ENCODE measurements at places on chromosomes 7 and 10.

DNA sequence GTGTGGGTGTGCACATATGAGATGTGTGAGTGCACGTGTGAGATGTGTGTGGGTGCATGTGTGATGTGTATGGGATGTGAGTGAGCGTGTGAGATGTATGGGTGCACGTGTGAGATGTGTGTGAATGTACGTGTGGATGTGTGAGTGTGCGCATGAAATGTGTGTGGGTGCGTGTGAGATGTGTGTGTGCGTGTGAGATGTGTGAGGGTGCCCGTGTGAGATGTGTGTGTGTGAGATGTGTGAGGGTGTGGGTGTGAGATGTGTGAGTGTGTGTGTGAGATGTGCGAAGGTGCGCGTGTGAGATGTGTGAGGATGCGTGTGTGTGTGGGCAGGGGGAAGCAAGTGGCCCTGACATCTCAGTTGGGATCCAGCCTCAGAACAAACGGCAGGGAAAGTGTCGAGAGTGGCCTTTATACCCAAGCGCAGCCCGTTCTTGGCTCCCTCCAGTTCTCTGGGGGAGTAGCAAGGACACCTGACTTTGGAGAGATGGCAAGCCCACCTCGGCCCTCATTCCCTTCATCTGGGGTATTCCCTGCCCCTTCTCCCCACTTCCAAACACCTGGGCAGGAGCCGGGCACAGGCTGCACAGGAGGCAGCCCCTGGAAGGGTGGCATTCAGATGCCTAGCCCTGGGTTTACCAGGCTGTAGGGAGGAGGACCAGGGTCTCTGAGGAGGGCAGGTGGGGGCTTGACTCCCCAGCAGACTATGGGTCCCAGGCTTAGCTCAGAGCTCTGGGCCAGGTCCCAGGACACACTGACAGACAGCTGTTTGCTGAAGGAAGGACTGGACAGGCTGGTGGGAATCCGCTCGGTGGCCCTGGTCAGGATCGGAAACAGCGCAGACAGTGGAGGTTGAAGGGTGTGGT lies 31.6 kb downstream of the PPIF start:
- DNase-seq = no peak

- DNase-seq = no peak
These were observed 56.8 kb upstream of the FAM171A1 start for GRCh38 chr10:15427843-15428414.

DNA sequence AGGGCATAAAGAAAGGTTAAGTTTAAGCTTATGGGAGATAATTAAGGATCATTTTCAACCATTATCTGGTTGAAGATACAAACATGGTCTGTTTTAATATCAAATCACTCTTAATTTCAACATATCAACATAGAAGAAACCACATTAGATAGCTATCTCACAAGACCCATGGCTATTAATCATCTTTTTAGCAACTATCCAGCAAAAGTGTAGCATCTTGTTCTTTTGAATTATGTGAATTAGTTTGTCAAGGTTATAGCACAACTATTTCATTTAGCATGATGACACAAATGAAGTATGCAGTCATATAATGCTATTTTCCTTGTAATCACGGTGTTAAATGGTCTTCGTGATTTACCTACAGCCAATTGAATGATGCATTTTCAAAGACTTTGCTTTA lies 58.9 kb upstream of the PPP1R9A start:
- DNase-seq = no peak

GRCh38 chr10:75987616-75988015 lies 556.2 kb downstream of the LRMDA start:
- no peak for DNase-seq

GRCh38 chr10:130782467-130782866 lies 529.1 kb downstream of the TCERG1L start:
- DNase-seq = no peak

- no peak for DNase-seq
These were observed 30.6 kb upstream of the CNPY1 start for GRCh38 chr7:155576900-155577508.

- no peak for DNase-seq
These were observed 32.8 kb downstream of the SDK1 start for GRCh38 chr7:3333861-3334260.

DNA sequence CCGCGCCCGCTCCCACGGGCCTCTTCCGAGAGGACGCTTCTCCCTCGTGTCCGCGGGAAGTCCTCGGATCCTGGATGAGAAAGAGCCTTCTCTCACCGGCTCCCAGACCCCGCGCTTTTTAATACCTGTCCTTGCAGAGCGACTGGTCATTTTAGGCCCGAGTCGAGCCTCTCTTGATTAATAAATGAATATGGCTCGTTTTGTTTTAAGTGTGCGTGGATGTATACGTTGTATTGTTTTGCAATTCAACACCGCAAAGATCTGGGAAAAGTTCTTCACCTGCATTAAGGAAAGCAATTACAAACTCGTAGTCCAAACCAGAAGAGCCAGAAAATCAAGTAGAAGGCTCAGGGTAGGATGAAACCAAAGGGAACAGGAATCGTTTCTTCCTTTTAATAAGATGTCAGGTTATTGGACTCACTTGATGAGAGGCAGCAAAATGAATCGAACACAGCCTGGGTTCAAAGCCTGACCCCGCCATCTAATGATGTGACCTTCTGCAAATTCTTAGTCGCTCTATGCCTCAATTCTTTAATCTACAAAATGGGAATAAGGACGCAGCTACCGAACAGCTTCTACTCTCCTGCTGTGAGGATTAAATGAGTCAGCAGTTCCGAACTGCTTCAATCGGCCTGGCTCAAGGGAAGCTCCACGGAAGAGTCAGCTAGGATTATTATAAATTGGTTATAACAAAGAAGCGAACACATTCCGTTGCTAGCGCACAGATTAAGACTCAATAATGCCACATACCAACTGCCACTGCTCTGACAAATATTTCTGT lies 277.8 kb upstream of the NEBL start:
- no peak for DNase-seq

DNA sequence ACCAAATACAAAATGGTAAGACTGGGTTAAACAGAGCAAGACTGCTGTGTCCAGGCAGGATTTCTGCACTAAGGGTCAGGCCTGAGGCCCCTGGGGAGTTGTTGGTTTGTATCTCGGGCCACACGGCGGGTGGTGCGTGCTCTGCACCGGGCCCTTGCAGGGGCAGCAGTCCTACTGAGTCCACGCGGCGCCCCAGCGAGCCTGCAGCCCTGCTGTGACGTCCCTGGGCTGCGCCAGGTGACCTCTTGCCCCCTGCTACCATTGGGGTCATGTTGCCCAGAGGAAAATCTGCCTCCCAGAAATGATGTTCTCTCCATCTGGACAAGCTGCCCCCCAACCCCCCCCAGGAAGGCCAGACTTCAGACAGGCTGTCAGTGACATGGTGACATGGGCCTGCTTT lies 281.5 kb downstream of the CELF2 start:
- no peak for DNase-seq

- no peak for DNase-seq
These were observed 41.7 kb downstream of the PPP1R3C start for GRCh38 chr10:91590904-91591796.

DNA sequence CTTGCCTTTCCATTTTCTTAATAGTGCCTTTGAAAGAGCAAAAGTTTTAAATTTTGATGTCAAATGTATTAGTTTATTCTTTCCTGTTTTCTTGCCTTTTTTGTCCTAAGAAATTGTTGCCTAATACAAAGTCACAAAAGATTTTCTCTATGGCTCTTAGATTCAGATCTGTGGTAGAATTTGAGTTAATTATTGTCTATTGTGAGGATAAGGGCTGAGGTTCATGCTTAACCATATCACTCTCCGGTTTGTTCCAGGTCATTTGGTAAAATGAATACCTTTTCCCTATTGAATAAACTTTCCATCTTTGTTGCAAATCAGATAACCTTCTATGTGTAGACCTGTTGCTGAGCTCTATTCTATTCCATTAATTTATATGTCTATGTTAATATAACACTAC lies 96.0 kb downstream of the NOD1 start:
- no peak for DNase-seq

GRCh38 chr7:80775897-80776296 lies 137.5 kb downstream of the CD36 start:
- no peak for DNase-seq

- no peak for DNase-seq
These were observed 2.9 kb downstream of the A1CF start for GRCh38 chr10:50882540-50882983.

GRCh38 chr10:118002581-118002980 lies 44.2 kb downstream of the RAB11FIP2 start:
- no peak for DNase-seq

DNA sequence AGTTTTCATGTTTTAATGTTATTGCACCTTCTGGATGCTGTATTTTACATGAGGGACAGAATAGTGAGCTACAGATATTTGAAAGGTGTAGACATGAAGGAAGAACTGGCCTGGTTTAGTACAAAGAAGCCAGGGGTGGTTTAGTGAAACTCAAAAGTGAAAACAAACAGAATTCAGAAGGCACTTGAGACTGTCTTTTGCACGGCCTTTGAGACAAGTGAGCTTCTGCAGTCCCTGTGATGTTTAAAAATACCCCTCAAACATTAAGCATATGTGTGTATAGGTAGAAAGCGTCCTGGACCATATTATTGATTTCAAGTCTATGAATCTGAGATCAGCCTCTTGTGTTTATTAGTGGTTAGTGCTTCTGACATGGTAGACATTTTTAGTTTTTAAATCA lies 118.9 kb downstream of the CDK14 start:
- no peak for DNase-seq

GRCh38 chr10:91589015-91589657 lies 43.7 kb downstream of the PPP1R3C start:
- no peak for DNase-seq

DNA sequence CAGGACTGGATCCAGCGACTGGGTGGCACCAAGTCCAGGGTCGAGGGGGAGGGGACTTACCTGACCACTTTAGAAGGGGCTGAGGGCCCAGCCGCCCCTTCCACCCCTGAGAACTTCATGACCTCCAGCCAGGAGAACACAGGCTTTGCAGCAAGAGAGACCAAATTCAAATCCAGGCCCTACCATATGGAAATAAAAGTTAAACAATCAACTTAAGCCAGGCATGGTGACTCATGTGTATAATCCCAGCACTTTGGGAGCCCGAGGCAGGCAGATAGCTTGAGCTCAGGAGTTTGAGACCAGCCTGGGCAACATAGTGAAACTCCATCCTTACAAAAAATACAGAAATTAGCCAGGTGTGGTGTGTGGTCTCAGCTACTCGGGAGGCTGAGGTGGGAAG lies 61.9 kb downstream of the COL13A1 start:
- no peak for DNase-seq

DNA sequence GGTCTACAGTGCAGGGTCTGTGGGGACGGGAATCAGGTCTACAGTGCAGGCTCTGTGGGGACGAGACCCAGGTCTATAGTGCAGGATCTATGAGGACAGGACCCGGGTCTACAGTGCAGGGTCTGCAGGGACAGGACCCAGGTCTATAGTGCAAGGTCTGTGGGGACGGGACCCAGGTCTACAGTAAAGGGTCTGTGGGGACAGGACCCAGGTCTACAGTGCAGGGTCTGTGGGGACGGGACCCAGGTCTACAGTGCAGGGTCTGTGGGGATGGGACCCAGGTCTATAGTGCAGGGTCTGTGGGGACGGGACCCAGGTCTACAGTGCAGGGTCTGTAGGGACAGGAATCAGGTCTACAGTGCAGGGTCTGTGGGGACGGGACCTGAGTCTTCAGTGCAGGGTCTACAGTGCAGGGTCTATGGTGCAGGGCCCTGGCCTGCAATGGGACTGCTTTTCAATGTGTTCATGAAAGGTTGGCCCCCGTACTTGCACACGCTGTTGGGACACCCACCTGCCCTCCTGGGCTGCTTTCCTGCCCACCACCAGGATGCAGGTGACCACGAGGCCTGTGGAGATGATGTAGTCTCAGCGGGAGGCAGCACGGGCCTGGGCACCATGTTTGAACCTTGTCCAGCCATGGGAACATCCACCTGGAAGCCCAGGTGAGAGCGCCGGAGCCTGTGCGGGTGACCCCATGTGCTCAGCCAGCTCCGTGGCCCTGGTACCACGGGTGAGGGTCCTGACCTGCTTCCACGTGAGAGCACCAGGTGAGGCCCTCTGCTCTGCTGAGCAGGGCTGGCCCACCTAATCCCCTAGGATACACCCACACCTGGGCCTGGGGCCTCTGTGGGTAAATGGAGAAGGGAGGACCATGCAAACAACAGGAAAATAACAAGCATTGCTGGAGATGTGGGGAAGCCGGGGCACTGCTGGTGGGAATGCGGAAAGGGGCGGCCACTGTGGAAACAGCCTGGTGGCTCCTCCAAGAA lies 91.4 kb upstream of the DIP2C start:
- no peak for DNase-seq

DNA sequence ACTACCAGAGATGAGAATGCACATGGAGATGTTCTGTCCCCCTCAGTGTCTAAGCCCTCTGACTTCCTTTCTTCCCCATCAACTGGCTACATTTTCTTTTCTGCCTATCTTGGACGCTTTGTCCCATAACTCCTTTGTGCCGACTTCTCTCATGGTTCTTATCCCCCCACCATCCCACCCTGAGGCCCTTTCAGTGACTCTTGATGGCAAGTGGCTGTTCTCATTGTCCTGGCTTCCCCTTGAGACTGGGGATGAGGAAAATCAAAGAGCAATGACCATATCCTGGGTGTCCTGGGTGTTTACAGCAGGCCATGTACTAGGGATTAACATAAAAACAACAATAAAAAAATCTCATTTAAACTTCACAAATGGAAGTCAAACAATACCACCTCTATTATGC lies 18.8 kb upstream of the GGCT start:
- no peak for DNase-seq

Data from anterior cingulate cortex (tissue), 58 donors.